ENCODE measurements at places on chromosomes 11 and 22.

- peak; percentile 50 for DNase-seq
These were observed 4.4 kb downstream of the SLC2A11 start for GRCh38 chr22:23862103-23862502.

DNA sequence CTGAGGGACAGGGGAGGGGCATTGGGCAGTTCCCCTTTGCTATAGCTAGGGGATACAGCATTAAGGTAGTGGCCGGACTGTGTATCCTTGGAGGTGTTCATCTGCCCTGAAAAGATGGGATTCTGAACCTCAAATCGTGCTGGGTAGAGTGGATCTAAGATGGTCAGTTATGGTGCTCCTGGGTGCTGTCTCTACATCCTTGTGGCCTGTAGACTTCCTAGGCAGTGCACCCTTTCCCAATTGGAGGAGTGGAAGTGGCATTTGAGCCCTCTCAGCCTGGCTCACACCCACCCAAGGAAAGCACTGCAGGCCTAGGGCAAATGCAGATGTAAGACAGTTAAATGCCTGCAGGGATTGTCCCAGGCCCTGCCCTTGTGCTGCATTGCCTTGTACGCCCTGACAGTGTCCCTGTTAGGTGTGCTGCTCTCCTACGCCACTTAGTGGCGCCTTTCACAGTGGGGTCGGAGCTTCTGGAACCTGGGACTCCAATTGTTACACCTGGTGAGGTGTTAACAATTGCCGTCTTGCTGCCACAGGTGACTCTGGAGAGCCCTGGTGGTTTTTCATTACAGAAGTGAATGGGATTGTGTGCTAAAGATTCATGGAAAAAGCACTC is 35.0 kb downstream of the PPFIBP2 start:
- DNase-seq: no peak

- DNase-seq: peak; percentile 52
These were observed 74.2 kb upstream of the MS4A8 start for GRCh38 chr11:60625262-60625661.

- peak; percentile 87 for DNase-seq
These were observed 22.0 kb downstream of the TBRG1 start for GRCh38 chr11:124644426-124645280.

- no peak for DNase-seq
These were observed 71.7 kb downstream of the AMBRA1 start for GRCh38 chr11:46521961-46522681.

- DNase-seq: no peak
These were observed 1180.8 kb downstream of the JRKL start for GRCh38 chr11:97570636-97571035.

GRCh38 chr11:19218216-19218615 is 16.4 kb upstream of the CSRP3 start:
- no peak for DNase-seq

- peak; percentile 43 for DNase-seq
These were observed 1564.8 kb upstream of the TENM4 start for GRCh38 chr11:81005595-81005994.

DNA sequence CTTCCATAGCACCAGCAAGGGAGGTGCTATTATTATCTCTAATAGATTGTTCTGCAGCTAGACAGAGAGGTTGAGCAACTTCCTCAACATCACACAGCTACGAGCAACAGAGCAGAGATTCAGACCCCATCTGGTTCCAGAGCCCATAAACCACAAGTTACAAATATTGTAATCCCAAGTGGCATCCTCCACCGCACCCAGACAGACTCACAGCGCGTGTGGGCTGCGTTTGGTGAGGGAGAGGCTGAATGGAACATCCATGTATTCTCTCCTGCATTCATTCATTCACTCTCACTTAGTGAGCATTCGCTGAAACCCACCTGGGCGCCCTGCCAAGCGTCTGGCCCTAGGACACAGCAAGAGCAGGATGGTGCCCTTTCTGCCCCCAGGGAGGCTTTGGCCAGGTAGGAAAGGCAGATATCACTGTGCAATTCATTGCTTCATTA is 33.5 kb downstream of the LIF start:
- no peak for DNase-seq

- no peak for DNase-seq
These were observed 19.7 kb downstream of the MYO7A start for GRCh38 chr11:77147668-77148321.

DNA sequence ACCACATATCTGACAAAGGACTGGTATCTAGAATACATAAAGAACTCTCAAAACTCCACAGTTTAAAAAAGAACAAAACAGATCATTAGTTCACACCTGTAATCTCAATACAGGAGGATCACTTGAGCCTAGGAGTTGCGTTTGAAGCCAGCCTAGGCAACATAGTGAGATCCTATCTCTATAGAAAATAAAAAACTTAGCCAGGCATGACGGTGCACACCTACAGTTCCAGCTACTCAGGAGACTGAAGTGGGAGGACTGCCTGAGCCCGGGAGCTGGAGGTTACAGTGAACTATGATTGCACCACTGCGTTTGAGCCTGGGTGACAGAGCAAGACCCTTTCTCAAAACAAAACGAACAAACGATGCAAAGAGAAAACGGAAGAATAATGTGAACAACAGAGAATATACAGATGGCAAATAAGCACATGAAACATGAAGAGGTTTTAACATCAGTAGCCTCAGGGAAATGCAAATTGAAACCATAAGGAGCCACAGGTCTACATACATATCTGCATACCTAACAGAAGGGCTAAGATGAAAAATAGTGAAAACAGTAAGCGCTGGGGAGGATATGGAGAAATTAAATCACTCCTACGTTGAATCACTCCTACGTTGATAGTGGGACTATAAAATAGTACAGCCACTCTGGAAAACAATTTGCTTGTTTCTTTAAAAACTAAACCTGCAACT is 70.7 kb downstream of the DGCR2 start:
- DNase-seq: no peak

- no peak for DNase-seq
These were observed 9.4 kb downstream of the C11orf97 start for GRCh38 chr11:94521684-94522083.

DNA sequence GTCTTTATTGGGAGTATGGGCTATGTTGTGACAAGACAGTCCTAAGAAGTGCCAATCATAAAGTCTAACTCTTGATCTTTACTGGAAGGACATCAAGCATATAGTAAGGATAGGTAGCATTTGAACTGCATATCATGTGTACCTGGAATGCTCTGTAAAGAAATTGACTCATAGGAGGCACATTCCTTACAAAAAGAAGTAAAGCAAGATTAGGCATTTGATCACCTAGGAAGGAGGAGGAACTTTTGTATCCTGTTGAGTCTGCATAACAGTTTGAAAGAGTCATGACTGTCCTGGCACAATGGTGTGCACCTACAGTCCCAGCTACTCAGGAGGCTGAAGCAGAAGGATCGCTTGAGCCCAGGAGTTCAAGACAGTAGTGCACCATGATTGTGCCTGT is 42.2 kb upstream of the DNAJB7 start:
- DNase-seq: no peak

- DNase-seq: no peak
These were observed 88.9 kb downstream of the RASSF10 start for GRCh38 chr11:13098063-13098462.
